Cortex of kidney (tissue), 1 donor: ENCODE measurements at places on chromosomes 6 and 20.

DNA sequence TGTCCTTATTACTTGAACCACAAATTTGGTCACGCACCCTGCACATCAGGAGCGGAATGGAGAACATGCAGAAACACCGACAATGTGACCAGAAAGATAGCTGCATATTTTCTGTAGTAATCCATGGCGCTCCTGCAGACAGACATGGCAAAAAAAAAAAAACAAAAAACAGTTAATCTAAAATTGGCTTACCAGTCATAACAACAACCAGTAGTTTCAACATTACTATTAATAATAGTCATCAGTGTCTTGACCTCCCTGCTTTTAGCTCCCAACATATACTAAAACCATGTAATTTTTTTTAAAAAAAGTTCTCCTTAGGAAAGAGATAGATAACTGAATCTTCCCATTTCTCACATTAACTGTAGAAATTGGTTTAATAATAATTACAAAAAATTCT lies 6.8 kb downstream of the CGA start:
- no peak for DNase-seq

DNA sequence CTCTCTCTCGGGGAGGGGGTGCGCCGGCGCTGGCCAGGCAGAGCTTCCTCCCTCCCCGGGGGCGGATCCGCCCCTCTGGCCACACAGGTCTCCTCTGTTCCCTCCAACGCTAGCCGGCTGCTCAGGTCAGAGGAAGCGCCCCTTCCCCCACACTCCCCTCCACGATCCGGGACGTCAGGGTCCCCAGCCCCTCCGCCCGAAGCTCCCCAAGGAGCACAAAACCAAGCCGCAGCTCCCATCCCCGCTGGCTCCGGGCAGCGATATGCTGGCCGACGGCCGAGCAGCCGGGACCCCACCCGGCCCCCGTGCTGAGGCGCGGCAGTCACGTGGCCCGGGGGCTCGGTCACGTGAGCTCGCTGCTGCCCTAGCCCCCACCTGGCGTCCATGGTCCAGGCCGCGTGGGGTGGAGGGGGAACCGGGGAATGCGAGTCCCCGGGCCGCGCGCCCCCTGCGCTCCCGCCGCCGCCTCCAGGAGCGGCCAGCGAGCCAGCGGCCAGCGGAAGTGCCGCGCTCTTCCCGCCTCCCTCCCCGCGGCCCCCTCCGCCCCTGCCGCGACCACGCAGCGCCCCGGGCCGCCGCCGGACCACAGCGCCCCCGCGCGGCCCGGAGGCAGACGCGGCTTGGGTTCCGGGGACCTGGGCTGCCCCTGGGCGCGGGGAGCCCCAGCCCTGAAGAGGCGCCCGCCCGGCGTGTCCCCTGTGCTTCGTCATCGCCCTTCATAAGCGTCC lies at the start of gene SLC35B2:
Gene SLC35B2 (minus strand): TSS at position 504 of the 728 bp plus-strand sequence. CDS start 118 bp downstream, at position 386.
- no peak for DNase-seq

GRCh38 chr6:43911354-43912115 lies 141.5 kb downstream of the VEGFA start:
- no peak for DNase-seq

DNA sequence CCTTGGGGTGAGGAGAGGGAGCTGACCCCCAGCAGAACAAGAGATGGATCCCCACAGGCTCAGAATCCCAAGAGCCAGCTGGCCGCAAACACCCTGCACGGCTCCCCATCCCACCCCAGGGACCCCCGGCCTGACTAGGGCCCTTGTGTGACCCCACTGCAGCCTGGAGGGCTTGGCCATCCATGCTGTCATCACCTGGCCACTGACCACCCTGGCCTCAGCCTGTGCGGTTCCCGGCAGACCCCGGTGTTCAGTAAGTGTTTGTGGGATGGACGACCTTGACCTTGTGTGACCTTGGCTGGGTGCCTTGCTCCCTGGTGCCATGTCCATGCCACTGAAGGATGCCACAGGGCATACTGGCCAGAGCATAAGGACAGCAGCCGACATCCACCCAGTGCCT lies 328.3 kb downstream of the TAF4 start:
- DNase-seq: no peak

- no peak for DNase-seq
Observed at GRCh38 chr6:23268348-23268747, 699.0 kb downstream of the HDGFL1 start.

DNA sequence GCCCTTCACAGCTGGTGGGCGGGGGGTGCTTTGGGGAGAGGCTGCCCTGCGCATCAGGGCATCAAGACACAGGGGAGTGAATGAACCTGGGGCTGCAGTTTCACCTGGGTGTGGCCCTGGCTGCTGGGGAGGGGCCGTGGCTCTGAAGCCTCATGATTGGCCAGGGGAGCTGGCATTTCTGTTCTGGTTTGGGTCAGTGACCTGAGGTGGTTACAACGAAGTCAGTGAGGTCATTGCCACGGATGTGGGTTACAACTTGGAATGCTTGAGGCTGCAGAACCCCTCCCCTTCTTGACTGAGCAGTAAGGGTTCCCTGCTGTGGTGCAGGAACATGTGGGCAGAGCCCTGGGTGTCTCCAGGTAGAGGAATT lies 3.0 kb downstream of the TCEA2 start:
- DNase-seq: no peak

GRCh38 chr6:24004659-24005058 lies 121.4 kb upstream of the NRSN1 start:
- no peak for DNase-seq

- DNase-seq: no peak
Observed at GRCh38 chr6:13268913-13269518, 59.3 kb downstream of the TBC1D7 start.

DNA sequence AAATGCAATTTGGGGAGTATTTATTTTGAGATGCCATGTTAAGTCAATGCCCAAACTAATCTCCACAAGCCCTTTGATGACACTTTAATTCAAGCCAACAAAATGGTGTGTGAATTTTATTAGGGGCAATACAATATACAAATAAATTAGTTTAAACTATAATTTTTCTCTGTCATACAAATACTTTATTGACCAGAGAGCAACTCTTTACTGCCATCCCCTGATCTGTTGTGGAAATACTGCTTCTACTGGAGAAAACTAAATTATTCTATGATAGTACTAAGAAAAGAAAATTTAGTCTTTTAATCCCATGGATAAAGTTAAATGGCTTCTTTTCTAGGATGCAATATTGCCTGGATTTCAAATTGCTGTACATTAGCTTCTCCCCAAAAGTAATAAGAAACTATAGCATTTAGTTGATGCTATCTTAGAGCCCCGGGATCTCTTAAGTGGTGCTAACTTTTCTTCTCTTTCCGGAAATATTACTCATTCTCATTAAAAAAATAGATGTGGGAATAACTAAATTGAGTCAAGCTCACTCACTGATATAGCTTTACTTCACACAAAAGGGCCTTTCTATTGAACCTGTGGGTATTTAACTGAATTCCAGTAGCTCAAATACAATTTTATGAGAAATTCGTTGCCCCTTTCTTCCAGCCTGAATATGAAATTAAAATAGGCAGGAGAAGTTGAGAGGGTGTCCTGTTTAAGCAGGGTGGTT lies 49.2 kb downstream of the SMPDL3A start:
- DNase-seq: no peak

- no peak for DNase-seq
Observed at GRCh38 chr20:58553841-58554240, 38.6 kb upstream of the APCDD1L start.

GRCh38 chr20:43564993-43565757 lies 6.3 kb downstream of the SGK2 start:
- no peak for DNase-seq

GRCh38 chr6:129748901-129749748 lies 39.1 kb upstream of the ARHGAP18 start:
- DNase-seq: no peak

- DNase-seq: no peak
Observed at GRCh38 chr20:63782051-63782471, 42.5 kb downstream of the SLC2A4RG start.

DNA sequence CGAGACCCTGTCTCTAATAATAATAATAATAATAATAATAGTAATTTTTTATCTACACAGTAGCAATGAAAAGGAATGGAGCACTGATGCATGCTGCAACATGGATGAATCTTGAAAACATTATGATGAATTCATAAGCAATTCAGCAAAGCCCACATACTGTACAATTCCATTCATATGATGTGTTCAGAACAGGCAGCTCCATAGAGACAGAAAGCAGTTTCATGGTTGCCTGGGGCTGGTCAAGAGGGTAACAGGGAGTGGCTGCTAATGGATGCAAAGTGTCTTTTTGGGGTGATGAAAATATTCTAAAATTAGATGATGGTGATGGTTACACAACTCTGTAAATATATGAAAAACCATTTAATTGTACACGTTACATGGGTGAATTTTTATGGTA lies 43.6 kb downstream of the SLC24A3 start:
- DNase-seq: no peak

GRCh38 chr6:23696992-23697391 lies 429.0 kb upstream of the NRSN1 start:
- no peak for DNase-seq

DNA sequence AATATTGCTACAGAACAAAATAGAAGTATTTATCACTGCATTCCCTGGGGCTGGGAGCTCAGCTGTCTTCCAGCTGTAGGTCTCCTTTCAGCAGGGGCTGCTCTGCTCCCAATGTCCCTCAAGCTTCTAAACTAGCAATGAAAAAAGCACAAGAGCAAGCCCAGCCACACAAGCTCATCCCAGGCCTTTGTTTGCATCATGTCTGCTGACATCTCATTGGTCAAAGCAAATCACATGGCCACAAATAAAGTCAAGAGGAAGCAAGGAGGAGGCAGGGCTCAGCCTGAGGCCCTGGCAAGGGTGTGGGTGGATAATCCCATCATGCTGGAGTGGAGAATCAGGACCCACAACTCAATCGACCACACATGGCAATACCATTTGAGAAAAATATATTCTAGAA lies 2.2 kb upstream of the BFSP1 start:
- no peak for DNase-seq

DNA sequence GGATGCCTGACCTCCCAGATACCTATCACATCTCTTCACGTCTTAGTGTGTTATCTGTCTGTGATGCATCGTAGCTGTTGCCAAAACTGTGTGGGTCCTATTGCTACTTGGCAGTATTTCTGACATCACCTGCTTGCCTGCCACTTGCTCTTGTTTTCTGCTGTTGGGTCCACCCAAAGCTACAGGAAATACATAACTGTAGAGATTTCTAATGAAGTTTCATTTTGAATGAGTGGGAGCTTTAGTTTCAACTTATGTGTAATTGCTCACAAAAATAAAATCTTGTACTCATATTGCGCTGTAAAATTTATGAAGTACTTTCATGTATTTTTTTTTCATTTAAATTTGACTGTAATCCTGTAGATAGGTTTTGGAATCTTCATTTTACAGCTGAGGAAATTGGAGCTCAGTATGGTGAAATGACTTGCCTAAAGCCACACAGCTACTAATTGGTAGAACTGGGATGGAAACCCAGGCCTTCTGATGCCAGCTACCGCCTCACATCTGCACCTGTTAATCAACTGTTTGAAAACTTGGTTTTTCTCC lies 113.6 kb upstream of the MAN1A1 start:
- no peak for DNase-seq

- no peak for DNase-seq
Observed at GRCh38 chr6:158567152-158567551, 7.3 kb downstream of the TMEM181 start.

- no peak for DNase-seq
Observed at GRCh38 chr6:84417260-84417659, 189.8 kb upstream of the CEP162 start.
